ENCODE measurements at places on chromosomes 3 and 15.

DNA sequence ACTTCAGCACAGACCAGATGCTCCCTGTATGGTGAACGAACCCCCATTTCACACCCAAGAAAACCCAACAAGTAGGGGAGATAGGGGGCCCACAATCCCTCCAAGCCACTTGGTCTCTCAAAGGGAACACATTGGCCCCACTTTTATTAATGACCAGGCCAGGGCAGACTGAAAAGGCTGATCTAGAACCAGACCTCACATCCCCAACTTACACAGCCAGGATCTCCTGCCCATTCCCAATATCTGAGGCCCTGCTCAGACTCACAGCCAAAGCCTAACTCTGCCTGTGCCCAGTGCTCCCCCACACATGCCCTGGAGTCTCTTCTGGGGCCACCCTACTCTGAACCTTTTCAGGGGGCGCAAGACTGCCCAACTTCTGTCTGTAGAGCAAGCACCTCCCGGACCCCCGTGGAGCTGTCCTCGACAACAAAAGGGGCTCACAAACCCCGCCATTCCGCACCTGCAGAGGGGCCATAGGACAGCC, 1.8 kb downstream of the PLXNB1 start:
- DNase-seq: no peak

DNA sequence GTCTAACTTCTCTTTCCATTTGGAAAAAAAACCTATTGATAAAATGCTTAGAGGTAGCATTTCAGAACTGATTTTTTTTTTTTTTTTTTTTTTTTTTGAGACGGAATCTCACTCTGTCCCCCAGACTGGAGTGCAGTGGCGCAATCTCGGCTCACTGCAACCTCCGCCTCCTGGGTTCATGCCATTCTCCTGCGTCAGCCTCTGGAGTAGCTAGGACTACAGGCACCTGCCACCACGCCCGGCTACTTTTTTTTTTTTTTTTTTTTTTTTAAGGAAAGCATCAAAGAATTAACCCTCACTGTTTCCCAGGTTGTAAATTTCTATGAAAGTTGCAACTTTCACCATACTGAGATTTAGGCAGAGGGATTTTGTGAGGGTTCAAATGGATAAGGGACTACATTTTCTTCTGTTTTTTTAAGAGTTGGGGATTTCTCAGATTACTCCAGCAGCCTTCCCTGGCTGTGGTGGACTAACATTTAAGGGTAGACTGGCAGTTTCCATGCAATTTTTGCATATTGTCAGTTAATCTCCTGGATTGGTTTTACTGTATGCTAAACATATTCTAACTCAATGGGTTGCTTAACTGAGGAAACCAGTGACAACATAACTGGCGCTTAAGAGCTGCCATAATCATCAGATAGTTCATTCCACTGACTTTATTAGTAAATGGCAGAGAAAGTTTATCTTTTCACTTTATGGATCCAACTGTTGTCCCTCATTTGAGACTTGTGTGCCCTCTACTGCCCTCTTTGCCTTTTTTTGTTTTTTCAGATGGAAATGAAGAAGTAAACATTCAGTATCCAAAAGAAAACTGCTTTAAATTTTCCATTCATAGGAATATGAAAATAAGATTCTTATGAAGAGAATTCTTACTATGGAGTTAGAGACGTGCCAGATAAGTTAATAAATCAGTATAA, 93.7 kb downstream of the NPTN start:
- no peak for DNase-seq

DNA sequence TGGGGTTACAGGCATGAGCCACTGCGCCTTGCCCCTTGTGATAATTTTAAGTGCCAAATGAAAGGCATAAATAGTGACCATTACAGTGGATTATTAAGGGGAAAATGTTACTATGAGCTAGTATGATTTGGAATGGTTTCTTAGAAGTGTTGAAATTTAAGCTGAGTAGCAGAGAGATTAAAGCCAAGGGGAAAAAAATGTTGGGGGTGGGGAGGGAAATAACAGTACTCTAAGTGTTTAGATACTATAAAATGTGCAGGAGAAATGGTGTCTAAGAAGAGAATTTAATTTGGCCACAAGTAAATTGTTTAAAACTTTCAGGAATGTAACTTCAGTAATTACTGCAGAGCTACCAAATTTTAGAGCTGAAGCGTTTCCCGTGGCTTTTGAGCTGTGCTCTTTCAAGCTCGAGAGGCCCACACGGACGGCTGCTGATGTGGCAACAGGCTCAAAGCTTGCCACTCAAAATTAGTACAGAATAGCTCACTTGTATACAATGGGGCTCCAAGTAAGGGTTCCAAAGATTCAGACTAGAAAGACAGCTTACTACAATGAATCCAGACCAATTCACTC, 23.9 kb upstream of the SLC12A8 start:
- no peak for DNase-seq

GRCh38 chr3:67093305-67093704, 95.2 kb downstream of the KBTBD8 start:
- DNase-seq: no peak

- DNase-seq: peak; percentile 94
Observed at GRCh38 chr3:121545574-121546455, at the start of gene POLQ. Gene POLQ, minus strand, starts transcription at chr3:121545988. Its CDS starts 111 bp downstream, at chr3:121545877.

DNA sequence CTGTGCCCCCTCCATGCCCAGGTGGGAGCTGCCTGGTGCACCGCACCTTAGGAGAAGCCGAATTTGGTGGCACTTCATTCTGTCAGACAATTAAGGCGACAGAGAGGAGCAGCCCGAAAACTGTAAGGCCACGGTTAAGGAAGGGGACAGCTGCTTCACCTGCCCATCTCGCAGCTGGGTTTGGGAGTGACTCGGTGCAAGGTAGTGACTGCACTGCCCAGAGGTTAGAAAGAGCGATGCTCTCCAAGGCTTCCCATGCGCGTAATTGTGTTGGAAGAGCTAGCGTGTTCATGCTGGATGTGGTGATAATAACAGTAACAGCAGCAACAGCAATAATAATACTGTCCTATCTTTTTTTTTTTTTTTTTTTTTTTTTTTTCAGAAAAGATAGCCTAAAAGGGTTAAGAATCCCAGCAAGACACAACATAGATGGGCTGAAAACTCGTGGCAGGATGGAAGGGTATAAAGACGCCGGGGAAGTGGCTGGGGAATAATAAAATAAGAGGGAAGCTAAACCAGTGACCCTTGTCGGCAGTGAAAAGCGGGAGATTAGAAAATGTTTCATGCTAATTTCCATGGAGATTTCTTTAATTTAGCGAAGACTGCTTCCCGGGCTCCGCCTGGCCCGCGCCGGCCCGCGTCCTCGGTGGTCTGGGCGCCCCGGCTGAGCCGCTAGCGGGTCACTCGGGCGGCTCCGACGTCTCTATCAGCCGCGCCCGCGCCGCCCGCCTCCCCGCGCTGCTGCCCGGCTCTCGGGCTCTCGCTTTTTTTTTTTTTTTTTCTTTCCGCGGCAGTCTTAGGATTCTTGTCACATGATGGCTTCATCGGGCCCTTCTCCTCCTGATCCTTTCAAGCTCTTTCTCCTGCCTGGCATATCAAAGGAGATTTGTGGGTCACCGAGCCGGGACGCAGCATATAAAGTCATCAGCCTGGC, 617.1 kb downstream of the NR2F2 start:
- DNase-seq: no peak

GRCh38 chr3:57855281-57855680, 99.2 kb downstream of the SLMAP start:
- DNase-seq: no peak

- no peak for DNase-seq
Observed at GRCh38 chr3:140809316-140809715, 131.5 kb downstream of the TRIM42 start.

- no peak for DNase-seq
Observed at GRCh38 chr3:141782386-141782932, 19.3 kb downstream of the GRK7 start.

GRCh38 chr15:34760909-34761308, 6.1 kb upstream of the GJD2 start:
- DNase-seq: no peak

DNA sequence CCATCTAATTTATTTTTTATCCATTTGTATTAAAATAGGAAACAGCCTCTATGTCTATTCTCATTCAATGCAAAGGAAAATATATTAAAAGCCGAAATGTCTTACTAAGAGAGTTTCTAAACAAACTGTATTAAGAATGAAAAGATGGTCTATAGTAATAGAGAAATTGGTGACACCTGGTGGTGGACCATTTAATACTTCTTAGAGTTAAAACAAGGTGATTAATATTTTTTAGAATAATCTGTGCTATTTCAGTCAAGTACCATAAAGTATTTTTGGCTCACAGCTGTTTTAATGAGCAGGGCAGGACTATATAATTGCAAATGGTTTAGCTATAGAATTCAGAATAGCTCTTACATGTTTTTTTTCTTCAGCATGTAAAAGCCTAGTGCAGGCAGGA, 55.7 kb downstream of the SYNPR start:
- DNase-seq: no peak

DNA sequence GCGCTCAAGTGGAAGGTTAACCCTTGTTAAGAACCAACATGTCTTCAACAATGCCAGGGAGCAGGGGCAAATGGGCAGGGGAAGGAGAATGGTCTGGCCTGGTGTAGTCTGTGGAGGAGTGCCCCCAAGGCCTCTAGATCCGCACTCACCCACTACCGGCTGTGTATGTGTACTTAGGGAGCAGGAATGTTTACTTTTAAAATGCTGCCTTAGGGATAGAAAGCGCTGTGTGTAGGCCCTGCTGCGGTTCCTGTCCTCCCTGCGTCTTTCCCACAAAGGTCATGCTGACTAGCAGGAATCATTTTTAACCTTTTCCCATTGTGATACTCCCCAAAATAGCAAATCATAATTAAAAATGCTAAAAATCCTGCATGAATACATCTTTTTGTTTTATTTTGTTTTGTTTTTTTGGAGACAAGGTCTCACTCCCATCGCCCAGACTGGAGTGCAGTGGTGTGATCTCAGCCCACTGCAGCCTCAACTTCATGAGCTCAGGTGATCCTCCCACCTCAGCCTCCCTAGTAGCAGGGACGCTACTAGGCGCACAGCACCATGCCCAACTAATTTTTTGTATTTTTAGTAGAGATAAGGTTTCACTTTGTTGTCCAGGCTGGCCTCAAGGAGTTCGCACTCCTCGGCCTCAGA, 35.9 kb upstream of the CEMIP start:
- DNase-seq: no peak

DNA sequence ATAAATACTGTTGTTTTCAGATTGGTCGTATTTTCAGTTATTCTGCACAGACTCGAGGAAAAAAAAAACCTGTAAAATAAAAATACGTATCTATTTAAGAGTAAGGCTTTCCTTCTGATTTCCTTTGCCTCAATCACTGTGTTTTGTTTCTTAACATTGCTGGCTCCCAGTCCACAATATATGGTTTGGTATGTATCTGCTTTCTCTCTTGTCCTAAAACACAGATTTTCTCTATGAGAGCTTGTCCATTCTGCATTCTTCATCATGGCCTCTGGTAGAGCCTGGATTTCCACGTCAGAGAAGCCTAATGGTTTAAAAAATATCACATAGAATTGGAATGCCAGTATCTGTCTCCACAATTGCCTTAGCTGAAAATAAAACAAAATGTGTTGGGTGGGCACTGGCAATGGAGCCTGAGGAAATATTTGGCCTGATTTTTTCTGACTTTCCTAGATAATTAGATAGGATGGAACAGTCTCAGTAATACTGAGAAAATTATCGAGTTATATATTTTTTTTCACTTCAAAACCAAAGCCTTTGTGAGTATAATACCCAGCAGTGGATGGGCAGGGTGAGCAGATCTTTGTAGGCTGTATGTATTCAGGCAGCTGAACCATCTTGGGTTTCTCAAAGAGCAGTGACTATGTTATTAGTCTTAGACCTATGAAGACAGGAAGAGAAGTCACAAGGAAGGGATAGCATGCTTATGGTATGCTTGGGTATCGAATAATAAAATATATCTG, 1.9 kb downstream of the CD200 start:
- no peak for DNase-seq

DNA sequence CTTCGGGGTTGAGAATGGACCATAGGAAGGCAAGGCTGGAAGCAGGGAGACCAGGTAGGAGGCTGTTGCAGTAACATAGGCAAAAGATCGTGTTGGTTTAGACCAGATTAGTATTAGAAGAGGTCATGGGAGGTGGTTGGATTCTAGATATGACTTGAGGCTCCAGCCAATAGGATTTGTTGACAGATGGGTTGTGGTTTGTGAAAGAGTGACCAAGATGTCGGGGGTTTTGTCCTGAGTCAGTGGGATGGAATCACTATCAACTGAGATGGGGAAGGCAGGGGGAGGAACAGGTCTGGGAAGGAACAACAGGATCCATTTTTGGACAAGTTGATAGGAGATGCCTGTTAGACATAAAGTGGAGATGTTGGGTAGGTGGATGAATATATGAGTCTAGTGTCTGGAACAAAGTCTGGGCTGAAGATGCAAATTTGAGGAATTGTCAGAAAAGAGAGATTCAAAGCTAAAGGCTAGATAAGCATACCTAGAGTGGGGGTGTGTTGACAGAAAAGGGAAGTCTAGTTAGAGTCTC, 95.5 kb upstream of the NPHP3 start:
- DNase-seq: no peak

DNA sequence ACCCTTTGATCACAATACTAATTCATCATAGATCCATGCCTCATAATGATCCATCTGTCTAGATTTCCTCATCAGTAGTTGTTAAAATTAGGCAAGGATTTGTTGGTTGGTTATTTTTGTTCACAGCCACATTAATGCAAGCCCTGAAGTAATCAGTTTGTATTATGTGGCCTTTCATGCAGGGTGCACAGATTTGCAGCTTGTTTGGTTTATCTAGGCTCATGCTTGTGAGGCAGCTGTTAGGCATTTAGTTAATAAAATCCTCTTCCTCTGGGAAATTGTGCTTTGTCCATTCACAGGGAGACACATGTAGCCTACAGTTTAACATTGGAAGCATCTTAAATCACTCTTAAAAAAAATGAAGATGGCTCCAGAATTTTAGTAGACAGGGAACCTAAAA, 162.8 kb upstream of the ZNF385D start:
- no peak for DNase-seq

GRCh38 chr3:42996633-42997075, 17.5 kb downstream of the GASK1A start:
- DNase-seq: peak; percentile 58

DNA sequence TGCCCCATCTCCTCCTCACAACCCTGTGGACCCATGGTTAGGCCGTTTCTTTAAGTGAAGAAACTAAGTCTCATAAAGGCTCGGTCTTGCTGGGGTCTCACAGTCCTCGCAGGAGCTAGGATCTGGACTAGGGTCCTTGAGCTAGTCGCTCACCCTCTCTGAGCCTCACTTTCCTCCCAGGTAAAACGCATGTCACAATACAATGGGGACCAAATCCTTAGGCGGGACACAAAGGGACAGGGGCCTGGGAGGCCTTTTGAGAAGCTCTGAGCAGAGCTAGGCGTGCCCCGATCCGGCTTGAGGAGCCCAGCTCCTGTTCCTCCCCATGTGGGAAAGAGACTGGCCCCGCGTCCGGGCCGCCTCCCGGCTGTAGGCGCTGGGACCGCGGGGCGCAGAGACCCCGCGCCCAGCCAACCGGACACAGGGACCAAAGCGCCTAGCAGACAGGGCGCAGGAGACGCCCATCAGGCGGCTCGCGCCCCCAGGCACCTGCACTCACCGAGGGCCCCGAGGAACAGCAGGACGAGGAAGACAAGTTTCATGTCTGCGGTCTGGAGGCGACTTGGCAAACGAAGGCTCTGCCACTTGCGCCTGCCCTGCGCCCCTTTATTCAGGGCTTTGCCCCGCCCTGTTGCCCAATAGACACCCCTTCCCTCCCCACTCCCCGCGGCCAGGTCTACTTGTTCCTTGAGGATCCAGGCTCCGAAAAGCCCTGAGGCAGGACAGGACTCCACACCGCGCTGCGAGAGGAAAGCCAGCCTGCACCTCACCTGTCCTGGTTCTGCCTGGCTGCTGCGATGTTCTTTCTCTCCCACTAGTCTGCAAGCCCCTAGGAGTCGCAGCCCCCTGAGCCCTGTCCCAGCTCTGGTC, at the start of gene LTF:
Gene LTF (minus strand): TSS at position 580 of the 870 bp plus-strand sequence. CDS start 38 bp downstream, at position 542.
- DNase-seq: no peak

GRCh38 chr15:67307156-67307555, 52.6 kb downstream of the IQCH start:
- DNase-seq: no peak
